ENCODE measurements at places on chromosomes 6 and 20.

GRCh38 chr6:106046116-106046853, 39.9 kb upstream of the PRDM1 start:
- DNase-seq = no peak

DNA sequence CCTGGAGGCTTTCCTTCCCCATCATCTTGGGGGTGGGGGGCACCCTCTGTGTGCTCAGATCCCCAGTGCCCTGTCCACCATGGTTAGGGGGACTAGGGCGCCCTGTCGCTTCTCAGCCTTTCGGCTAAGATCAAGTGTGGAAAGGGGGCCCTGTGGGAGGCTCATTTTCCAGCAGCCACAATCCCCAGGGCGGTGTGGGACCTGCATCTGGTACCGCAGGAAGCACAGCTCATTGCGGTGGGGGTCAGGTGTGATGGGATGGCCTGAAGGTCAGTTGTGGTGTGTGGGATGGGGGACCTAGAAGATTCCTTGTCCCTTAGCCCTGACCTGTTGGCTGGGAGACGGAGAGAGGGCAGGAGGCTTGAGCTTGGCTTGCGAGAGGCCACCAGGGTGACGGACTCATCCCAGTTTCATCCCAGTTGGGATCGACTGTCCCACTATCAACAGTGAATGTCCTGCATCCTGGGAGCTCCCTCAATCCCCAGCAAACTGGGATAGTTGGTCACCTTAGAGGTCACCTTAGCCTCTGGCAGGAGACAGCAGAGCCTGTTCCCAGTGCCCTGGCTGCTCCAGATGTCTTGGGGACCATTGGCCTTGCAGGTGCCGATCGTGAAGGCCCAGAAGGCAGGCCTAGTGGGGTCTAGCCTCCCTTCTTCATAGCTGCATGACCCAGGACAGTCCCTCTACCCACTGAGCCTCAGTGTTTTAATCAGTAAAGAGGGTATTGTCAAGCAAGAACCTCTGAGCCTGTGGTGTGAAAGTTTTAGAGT, 64.5 kb upstream of the PMEPA1 start:
- peak; percentile 63 for DNase-seq

DNA sequence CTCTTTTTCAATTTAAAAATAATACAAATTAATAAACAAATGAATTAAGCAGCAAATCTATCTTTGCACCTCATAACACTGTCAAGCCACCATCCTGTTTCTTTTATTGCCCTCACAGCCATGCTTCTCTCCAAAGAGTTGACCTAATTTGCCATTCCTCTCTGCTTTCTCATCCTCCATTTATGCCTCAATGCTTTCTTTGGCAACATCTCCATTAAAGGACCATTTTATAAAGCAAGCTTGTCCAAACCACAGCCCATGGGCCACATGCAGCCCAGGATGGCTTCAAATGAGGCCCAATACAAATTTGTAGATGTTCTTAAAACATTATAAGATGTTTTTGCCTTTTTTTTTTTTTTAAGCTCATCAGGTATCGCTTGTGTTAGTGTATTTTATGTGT, 26.4 kb upstream of the MEI4 start:
- DNase-seq = no peak

GRCh38 chr20:420721-421574, 12.8 kb downstream of the RBCK1 start:
- no peak for DNase-seq

DNA sequence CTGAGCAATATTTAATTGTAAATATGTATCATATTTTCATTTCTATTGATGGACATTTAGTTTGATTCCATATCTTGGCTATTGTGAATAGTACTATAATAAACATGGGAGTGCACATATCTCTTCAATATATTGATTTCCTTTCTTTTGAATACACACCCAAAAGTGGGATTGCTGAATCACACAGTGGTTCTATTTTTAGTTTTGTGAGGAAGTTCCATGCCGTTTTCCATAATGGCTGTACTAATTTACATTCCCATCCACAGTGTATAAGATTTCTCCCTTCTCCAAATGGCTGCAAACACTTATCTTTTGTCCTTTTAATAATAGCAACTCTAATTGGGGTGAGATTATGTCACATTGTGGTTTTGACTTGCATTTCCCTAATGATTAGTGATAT, 86.7 kb upstream of the RAB32 start:
- no peak for DNase-seq

DNA sequence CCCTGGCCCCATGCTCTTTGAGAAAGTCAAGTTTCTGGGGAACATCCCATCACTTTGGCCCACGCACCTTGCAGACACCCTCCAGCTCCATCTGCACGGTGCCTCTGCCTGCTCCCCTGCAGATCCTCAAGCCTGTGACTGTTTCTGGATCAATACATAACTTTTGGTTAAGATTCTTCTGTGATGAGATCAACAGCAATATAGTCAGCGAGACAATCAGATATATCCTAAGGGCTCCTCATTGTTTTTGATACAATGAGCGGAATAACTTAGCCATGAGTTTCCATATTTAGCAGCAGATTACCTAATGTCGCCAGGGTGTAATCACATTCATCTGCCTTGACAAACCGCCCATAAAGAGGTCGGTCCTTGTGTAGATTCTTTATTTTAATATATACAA, 109.3 kb upstream of the MTHFD1L start:
- DNase-seq = no peak

GRCh38 chr20:40639676-40640355, 49.2 kb downstream of the MAFB start:
- DNase-seq = peak; percentile 43

GRCh38 chr20:40965671-40966070, 63.0 kb upstream of the TOP1 start:
- no peak for DNase-seq

- DNase-seq = no peak
Observed at GRCh38 chr6:17149571-17149970, 47.7 kb downstream of the STMND1 start.

- no peak for DNase-seq
Observed at GRCh38 chr20:50876816-50877215, 54.4 kb downstream of the ADNP start.

DNA sequence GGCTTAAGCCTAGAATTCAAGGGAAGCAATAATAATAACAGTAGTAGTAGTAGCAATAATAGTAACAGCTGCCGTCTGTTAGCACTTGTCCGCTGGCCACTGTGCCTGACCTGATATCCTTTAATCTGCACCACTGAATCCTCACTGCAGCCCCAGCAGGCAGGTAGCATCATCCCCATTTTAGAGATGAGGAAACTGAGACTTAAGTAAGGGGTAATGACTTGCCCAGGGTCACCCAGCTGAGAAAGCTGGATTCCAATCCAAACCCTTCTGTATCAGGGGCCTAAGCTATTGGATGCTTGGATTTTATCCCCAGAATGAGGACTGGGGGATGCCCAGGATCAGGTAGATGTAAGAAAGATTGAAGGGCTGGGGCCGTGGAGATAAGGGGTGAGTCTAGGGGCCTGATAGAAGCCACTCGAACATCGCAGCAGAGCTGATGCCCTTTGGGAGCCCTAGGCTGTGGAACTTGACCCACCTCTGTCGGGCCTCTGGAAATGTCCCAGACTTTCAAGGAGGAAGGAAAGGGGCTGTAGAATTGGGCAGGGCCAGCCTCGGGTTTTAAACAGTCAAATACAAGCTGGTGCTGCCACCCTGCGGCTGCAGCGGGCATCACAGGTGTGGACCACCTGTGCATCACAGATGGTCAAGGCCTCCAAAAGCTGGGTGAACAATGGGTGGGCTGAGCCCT, 102.1 kb upstream of the MYL9 start:
- DNase-seq = no peak

DNA sequence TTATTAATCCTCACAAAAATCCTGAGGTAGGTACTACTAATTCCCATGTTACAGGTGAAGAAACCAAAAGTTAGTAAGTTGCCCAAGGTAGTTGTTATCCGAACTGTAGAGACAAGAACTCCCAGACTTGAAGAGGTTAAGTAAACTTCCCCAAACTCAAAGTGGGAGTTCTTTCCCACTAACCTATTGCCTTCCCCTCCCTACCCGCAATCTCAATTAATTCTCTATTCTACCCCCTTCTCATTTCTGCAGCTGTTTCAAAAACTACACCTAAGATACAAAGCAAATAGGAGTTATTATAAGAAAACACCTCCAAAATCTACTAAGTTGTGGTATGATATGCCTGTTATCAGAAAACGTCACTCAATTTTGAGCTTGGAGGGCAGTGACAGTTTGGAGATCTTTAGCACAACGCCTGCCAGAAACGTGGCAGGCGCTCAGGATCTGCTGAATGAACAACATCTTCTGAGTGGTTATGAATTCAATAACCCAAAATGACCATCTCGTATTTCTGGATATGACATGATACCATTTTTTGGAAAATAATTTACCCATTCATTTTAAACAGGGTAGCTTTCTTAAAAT, 7.1 kb downstream of the CSNK2A1 start:
- no peak for DNase-seq

DNA sequence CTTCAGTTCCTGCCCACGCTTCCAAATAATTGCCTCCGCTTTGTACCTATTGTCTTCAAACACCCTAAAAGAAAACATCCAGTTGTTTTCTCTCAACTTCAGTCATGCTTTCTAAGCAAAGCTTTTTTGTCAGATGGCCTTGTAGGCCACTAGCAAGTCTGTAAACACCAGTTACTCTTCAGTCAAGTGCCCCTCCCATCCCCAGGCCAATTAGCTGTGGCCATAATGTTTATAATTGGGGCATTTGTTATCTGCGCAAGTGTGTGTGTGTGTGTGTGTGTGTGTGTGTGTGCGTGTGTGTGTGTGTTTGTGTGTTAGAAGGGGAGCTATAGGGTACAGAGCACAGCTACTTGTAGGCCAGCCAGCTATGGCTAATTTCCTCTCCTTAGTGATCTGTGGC, 272.4 kb upstream of the MARCKS start:
- no peak for DNase-seq

DNA sequence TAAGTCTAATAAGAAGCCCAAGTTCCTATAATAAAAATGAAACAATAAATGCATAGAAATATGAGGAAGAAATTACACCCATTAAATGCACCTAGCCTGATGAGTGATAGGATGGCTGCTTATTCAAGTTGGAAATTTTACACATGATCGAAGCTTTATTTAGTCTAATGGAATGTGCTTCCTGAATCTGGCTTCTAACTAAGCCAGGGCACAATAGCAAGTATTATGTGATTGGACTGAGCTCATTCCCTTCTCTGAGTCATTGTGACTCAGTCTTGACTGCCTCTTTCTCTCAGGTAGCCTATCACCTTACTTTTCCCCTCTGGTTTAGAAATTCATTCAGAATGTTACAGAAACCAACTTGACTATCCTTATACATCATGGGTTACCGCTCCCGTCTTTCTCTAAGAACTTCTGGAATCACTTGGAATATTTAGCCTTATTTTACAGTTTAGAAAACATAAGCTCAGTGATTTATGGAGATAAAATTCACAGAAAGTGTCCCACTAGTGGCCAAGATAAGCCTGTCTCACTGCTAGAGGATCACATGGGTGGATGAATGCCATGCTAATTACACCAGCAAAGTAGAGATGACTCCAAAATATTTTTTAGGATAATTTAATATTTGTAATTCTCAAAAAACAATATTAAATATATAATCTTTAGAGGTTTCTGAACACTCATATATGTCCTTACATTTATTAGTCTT, 505.3 kb upstream of the JAG1 start:
- DNase-seq = no peak

- DNase-seq = no peak
Observed at GRCh38 chr20:53597030-53597482, 3.4 kb upstream of the ZNF217 start.

DNA sequence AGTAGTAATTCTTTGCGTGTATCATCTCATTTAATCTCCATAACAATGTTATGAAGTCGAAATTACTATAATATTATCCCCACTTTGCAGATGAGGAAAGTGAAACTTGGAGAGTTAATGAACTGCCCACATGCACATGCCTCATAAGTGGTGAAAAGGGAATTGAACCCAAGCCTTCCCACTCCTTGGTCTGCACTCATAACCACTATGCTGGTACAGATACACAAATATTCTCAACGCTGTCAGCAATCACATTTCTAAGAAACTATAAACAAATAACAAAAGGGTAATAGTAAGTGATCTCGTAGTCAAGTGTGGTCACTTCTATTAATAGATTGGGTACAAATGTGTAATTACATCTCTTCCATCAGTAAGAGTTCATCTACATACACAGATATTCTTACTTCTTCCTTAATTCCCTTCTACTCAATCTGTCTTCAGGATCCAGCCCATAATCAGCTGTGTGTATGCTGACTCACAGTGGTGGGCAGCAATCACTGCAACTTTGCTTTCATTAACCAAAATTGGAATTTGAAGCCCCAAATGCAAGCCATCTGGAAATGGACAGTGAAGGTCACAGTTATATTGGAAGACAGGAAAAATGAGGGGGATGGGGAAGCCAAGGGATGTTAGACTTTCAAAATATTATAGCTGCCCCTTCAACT, 6.6 kb downstream of the PRSS35 start:
- no peak for DNase-seq

DNA sequence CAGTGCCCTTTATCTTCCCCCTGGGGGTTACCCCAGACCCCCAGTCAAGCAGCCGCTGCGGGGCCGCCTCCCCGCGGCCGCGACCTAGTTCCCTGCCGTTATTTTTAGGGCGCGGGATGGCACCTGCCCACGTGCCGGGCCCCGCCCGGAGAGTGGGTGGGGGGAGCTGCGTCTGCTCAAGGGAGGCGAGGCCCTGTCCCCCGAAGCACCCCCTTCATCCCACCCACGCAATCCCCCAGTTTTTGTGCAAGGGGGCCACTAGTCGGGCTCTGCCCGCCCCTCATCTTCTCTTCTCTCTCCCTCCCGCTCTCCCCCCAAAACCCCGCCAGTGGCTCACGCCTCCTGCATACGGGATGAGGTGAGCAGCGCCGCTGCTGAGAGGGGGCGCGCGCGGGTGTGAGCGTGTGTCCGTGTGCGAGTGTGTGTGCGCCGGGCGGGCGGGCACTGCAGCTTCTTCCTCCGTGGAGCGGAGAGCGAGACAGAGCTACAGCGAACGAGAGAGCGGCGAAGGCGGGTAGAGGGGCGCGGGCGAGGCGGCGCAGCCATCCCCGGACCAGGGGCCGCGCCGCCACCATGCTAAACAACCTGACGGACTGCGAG, at the start of gene SLC12A5:
Gene SLC12A5 (plus strand): TSS at position 444 of the 600 bp plus-strand sequence. CDS start 130 bp downstream, at position 574.
- no peak for DNase-seq

DNA sequence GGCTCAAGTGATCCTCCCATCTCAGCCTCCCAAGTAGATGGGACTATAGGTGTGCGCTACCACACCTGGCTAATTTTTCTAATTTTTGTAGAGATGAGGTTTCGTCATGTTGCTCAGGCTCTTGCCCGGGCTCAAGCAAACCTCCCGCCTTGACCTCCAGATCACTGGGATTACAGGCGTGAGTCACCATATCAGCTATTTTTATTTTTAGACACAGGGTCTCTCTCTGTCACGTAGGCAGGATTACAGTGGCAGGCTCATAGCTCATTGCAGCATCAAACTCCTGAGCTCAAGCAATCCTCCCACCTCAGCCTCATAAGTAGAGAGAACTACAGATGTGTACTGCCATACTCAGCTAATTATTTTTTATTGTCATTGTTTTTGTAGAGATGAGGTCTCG, 41.7 kb downstream of the SLC23A2 start:
- DNase-seq = no peak

GRCh38 chr6:150712505-150713252, 113.0 kb downstream of the PLEKHG1 start:
- no peak for DNase-seq

GRCh38 chr6:56072856-56073255, 174.5 kb downstream of the COL21A1 start:
- no peak for DNase-seq
